BJ (cell line): ENCODE measurements at places on chromosomes 16 and 17.

DNA sequence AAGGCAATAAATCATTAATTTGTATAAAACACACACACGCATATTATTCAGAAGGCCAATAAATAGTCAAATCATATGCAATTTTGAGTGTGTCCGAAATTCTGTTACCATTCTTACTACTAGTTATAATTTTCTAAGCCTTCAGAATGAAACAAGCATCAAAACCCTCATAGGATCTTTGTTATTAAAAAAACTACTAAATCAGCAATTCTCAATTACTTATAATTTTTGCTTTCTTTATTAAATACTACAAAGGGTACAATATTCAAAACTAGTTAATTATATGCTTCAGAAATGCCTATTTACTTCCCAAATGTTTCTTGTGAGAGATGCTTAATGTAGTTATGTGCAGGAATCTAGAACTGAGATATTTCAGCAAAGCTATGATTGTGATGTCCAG, 413.1 kb upstream of the KIF2B start:
- no peak for DNase-seq

- DNase-seq = peak; percentile 97
Measured at GRCh38 chr17:76716146-76716838, 5.5 kb upstream of the MXRA7 start.

DNA sequence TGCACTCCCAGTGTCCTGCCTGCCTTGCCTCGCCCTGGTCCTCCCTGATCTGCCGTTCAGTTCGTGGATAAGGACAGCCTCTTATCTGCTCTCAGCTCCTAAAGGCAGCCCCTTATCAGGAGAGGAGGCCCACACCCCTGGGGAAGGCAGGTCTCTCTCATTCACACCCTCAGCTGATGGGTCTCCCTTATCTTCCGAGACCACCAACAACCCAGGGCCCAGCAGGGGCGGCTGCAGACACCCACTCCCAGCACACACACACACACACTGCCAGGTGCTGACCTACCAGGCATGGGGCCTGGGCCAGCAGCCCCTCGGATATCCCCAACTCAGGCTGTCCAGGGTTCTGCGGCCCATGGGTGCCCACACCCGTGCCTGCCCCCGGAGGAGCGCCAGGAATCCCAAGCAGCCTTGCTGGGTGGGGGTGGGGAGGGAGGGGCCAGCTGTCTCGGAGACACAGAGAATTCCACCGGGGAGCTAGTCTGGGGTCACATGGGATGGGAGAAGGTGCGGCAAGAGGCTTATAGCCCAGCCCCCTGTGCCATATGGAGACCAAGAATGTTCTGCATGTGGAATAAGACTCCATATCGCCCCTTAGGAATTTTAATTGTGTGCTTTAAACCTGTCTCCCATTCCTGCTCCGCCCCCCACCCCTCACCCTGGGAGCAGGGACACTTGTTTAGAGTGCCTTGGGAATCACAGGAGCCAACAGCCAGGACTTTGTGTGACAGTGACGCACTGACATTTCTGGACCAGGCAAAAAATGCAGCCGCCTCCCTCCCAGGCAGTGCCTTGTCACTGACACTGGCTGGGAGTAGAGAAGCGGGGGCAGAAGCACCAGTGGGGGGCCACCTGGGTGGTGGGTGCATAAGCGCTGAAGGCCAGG, 41.9 kb upstream of the EMP2 start:
- DNase-seq = no peak

DNA sequence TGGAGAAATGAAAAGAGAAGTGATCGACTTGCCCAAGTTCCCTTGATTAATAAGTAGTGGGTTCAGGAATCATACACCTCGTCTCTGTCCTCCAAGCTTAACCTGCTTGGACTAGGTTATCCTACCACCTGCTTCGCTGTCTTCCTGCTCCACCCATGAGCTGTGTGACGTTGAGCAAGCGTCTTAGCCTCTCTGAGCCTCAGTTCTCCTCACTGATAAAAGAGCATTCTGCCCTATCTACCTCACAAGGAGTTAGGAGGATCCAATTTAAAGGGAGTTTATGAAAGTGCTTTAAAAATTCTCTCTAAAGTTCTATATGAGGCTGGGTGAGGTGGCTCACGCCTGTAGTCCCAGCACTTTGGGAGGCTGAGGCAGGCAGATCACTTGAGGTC, 9.5 kb upstream of the BHLHA9 start:
- no peak for DNase-seq

- peak; percentile 68 for DNase-seq
Measured at GRCh38 chr17:8119581-8120519, 1.5 kb upstream of the ALOXE3 start.

- DNase-seq = no peak
Measured at GRCh38 chr17:31095236-31096105, 694 bp downstream of the NF1 start.
